ENCODE measurements at places on chromosomes 13 and 19.

DNA sequence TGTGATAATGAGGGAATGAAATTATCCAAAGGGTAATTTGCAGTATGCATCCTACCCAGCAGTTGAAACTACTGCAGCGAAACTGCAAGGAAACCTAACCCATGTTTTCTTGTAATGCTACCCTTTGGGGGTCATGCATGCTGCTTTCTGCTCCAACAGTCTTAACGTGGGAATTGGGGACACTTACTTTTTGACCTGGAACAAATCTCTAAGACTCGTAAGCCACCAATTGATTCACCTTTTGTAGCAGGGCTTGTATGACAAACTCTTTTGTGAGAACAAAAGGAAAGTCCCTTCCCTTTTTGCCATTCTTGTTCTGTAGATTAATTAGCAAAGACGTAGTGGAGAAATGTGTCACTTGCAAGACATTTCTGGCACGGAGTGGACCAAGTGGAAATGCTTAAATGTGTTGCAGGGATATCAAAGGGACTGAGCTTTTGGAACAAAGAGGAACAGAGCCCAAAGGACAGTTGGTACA, 27.4 kb downstream of the LRCH1 start:
- no peak for DNase-seq

GRCh38 chr19:55552206-55552605, 6.9 kb upstream of the SBK3 start:
- DNase-seq = no peak

DNA sequence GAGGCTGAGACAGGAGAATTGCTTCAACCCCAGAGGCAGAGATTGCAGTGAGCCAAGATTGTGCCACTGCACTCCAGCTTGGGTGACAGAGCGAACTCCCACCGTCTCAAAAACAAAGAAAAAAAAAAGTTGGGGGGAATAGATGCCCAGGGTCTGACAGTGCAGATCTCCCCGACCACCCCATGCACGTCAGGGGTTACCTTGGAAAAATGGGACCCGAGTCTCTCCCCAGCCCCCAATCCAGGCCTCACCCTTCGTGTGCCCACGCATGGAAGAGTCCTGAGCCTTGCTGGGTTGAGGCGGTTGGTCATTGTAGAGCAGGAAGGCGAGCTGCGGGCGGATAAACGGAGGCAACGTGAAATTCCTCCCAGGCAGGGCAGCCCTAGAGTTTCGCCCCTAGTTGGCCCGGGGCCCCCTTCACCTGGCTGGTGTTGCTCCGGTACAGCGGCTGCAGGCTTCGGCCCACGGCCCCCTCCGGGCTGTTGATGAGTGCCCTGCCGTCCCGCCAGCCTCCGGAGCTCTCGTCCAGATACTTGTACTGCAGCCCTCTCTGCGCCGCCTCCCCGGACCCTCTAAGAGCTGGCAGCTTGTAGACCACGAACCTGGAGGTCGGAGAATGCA, 588 bp downstream of the DNASE2 start:
- no peak for DNase-seq

DNA sequence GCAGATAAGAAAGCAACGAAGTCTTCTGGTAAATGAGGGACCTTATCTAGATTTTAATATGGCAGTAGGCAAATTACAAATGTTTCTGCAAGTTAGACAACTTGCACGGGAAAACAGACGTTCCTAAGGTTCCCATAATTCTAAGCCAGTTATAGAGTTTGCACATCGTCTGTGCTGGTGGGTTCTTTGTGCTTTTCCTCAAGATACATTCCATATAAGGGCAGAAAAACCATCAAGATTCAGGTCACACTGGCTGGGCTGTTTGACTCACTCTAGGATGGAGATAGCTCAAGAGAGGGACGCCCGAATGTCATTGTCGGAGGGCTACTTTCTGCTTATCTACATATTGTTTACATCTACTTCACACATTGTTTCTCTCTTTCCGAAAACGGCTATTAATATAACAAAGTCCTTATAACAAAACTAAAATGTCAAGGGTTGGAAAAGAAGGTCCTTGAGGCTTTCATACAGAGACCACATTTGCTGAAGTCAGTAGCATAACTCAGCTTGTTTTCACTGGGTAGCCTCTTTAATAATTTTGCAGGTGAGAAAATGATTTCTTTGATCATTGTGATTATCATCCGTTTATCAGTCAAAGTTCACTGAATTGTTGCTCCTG, 44.4 kb downstream of the SOX1 start:
- DNase-seq = no peak

DNA sequence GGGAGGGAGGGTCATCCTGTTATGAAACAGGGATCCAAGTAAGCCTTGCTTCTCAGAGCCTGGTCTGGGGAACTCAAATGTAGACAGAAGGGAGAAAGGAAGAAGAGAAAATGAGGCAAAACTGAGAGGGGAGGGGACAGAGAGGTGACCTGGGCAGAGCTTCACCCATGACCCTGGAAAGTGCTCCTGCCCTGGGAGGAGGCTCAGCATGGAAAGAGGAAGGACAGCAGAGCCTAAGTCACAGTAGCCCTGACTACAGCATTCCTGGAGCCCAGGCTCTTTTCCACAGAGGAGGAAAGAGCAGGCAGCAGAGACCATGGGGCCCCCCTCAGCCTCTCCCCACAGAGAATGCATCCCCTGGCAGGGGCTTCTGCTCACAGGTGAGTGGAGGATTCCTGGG, at the start of gene CEACAM3:
Gene CEACAM3, plus strand, starts transcription at position 226 of the 400 bp plus-strand sequence. Its CDS starts 91 bp downstream, at position 317.
- DNase-seq = no peak

DNA sequence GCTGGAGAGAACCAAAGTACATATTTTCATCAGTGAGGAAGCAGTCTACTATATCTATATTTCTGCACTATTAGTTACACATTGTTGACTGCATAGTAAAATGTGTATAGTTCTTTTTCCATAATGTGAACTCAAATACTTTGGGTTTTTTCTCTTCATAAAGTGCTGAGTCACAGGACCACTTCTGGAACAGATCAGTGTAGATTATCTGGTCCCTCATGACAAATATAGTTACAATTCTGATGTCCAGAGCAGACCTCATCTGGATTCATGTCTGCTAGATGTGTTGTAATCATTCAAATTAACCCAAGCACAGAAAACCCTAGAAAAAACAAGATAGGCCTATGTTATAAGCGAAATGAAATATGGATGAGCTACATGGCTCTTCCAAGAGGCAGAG, 171.4 kb downstream of the SUCLA2 start:
- peak; percentile 53 for DNase-seq

DNA sequence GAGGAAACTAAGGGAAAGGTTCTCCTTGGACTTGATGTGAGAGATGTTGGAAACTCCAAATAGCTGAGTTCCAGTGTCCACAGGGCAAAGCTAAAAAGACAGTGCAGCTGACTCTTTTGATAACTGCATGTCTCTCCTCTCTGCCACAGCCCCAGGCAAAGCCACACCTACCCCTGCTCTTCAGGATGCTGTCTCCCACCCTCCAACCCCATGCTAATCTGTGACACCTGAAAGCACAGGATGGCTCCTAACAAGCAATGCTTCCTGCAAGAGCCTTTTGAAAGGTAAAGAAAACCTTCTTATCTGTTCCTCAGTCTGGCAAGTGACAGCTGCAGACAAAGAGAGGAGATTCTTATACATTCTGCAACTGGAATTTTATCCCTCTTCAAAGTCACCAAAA, 14.5 kb downstream of the SLC46A3 start:
- DNase-seq = no peak

- DNase-seq = no peak
Measured at GRCh38 chr19:23160766-23161165, 43.9 kb downstream of the ZNF730 start.

DNA sequence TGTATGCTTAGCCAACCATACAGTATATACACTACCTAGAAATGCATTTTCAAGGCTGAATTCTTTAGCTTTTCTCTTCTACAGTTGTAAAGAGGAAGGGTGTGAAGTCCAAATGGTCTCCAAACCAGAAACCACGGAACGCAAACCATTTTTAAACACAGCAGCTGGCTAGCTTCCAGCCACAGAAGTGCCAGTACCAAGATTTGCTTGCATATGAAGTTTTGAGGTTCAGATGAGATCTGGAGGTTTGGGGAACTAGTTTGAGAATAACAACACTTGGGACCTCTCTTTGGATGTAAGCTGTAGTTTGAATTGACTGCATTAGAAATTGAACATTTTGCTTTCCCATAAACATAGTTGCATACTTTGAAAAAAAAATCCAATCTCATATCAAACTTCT, 1243.5 kb downstream of the EFNB2 start:
- peak; percentile 3 for DNase-seq

GRCh38 chr13:98014766-98015165, 61.3 kb downstream of the IPO5 start:
- DNase-seq = no peak

GRCh38 chr13:33230178-33230881, 55.2 kb downstream of the STARD13 start:
- DNase-seq = no peak

GRCh38 chr13:30832845-30833332, 73.2 kb upstream of the MEDAG start:
- no peak for DNase-seq

GRCh38 chr13:113192279-113192678, 16.2 kb downstream of the PCID2 start:
- DNase-seq = no peak

Measured in OCI-M1 (cell line).